ENCODE measurements at places on chromosomes 2 and 18.

DNA sequence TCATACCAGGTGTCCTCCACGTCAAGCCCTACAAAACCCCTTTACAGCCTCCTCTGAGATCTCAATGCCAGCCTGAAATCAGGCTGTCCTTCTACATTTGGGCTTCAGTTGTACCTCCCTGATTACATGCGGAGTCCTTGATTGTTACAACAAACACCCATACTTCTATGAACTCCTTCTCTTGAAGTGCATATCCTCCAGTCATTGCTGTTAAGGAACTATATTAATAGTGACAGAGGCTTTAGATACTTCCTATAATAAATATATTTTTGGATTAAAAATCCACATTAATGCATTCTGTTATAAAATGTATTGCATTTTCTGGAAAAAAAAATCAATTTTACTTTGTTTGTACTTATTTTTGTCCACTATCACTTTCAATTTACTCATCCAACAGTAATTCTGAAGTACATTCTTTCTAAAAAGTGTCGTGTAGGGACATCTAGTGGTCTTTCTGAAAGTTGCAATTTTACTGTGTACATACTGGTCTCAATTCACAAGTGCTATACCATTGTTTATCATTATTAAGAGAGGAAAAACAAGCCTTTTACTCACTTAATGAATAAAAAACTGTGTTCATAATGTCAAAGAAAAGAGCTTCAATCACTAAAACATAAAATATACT lies 316.4 kb downstream of the DSEL start:
- peak; percentile 31 for DNase-seq

DNA sequence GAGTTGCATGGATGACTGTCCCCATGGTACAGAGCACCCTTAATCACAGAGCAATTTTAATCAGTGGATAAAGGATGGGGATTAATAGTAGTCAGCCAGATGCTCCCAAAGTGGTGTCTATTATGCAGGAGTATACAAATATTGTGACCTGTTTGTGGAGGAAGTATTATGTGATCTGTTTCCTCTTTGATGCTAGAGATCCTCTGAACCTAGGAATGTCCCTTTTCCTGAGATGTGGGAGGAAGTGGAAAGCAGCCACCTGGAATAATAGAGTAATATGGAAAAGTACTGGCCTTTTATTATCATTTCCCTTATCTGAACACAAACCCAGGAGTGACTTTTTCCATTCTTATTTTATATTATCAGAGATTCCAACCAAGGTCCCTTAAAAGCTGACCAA lies 94.2 kb upstream of the EFEMP1 start:
- DNase-seq: no peak

DNA sequence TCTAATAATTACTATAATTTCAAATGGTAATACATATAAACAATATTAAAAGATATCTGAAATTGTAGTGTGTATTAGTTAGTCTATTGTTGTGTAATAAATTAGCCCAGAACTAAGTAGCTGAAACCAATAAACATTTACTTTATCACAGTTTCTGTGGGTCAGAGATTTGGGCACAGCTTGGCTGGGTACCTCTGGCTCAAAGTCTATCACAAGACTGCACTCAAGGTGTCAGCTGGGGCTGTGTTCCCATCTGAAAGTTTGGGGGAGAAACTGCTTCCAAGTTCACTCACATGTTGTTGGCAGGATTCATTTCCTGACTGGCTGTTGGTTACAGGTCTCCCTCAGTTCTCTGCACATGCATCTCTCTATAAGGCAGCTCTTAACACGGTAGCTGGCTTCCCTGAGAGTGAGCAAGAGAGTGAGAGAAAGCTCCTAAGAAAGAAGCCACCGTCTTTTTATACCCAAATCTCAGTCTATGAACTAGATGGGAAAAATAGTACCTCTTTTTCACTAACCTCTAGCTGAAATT lies 25.6 kb upstream of the WIPF1 start:
- no peak for DNase-seq

GRCh38 chr2:32446369-32446768 lies 89.5 kb downstream of the BIRC6 start:
- no peak for DNase-seq

DNA sequence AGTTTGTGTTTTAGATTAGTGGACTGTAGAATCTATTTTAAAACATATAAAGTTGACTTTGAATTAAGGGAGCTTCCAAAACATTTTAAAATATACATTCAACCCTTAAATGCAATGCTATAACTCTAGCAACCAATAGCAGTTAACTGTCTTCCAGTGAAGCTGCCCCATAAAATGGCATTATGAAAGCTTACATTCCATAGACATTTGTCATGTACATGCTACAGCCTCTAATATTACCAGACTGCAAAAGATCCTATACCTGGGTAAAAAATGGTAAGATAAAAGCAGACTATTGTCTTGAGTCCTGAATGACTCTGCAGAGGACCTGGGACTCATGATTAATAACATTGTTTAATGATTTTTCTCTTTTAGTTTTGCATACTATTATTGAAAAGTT lies 489.4 kb downstream of the LRP1B start:
- DNase-seq: no peak
